Mesenteric fat pad (tissue), 1 donor: ENCODE measurements at places on chromosomes 7 and 10. TPM values are rescaled to one million over a fixed set of nuclear protein-coding genes. Genes with fewer than 3 reads are reported as not detected.

DNA sequence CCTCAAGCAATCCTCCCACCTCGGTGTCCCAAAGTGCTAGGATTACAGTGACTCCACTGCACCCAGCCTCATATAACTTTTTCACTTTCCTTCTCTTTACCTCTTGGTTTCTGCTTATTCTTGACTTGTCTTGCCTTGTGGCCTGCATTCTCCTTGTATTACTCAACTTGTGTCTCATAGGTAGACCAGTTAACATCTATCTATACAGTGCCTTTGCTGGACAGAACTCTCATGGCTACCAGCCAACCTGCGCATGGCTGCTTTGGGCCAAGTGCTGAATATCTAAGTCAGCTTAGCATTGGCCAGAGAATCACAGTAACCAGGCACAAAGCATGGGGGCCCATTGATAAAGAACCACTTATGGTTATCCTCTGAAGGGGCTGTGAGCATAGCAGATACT lies 42.6 kb upstream of the ZNRF2 start:
- DNase-seq: no peak

Gene TFEC
- 12.7 TPM for total RNA-seq

- no peak for DNase-seq
Observed at GRCh38 chr10:127081851-127082345, 114.5 kb downstream of the INSYN2A start.

GRCh38 chr10:688312-689120 lies 952 bp downstream of the DIP2C start:
- no peak for DNase-seq

DNA sequence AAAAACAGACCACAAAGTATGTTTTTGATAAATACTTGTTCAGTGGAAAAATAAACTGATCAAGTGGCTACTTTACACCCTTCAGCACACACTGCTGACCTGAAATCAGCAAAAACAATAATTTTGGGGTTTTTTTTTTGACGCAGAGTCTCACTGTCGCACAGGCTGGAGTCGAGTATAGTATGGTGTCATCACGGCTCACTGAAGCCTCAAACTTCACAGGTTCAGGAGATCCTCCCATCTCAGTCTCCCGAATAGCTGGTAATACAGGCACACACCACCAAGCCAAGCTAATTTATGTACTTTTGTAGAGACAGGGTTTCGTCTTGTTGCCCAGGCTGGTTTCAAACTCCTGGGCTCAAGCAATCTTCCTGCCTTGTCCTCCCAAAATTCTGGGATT lies 30.6 kb downstream of the TARP start:
- no peak for DNase-seq
